Endothelial cell (in vitro differentiated cells): ENCODE measurements at places on chromosomes 6 and 20. TPM values are rescaled to one million over a fixed set of nuclear protein-coding genes. Genes with fewer than 3 reads are reported as not detected.

LAMA4 gene
- total RNA-seq, result 23.9 TPM

DNA sequence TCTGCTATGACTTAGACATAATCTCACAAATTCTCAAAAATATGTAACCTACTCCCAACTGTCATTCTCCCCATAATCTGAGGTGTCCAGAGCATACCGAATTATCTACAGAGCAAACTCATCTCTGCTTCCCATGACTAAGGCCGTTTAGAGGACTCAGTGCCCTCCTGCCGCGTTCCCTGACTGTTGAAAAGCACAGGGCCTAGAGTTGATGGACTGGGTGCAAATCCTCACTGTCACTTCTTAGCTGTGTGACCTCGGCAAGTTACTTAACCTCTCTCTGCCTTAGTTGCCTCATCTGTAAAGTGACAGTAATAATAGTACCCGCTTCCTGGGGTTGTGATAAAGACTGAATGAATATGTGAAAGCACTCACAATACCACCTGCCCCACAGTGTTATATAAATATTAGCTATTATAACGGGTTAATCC lies 4.7 kb upstream of the TUBB2A start:
- peak overlapping the region; percentile 63 for H3K4me3 ChIP-seq
- no peak for DNase-seq
- no peak overlapping the region for H3K27ac ChIP-seq
- peaks cover 39% of the 10 kb centered on the region for H3K4me1 ChIP-seq
- H3K36me3 ChIP-seq, result peaks cover 3% of the 10 kb centered on the region
- H3K27me3 ChIP-seq, result peaks cover 6% of the 10 kb centered on the region

GRCh38 chr6:83192456-83192855 lies 609 bp downstream of the PGM3 start:
- H3K4me3 ChIP-seq, result peak overlapping the region; percentile 98
- H3K4me1 ChIP-seq, result peaks cover 16% of the 10 kb centered on the region
- H3K36me3 ChIP-seq, result peaks cover 12% of the 10 kb centered on the region
- H3K27me3 ChIP-seq, result peaks cover 4% of the 10 kb centered on the region

DNA sequence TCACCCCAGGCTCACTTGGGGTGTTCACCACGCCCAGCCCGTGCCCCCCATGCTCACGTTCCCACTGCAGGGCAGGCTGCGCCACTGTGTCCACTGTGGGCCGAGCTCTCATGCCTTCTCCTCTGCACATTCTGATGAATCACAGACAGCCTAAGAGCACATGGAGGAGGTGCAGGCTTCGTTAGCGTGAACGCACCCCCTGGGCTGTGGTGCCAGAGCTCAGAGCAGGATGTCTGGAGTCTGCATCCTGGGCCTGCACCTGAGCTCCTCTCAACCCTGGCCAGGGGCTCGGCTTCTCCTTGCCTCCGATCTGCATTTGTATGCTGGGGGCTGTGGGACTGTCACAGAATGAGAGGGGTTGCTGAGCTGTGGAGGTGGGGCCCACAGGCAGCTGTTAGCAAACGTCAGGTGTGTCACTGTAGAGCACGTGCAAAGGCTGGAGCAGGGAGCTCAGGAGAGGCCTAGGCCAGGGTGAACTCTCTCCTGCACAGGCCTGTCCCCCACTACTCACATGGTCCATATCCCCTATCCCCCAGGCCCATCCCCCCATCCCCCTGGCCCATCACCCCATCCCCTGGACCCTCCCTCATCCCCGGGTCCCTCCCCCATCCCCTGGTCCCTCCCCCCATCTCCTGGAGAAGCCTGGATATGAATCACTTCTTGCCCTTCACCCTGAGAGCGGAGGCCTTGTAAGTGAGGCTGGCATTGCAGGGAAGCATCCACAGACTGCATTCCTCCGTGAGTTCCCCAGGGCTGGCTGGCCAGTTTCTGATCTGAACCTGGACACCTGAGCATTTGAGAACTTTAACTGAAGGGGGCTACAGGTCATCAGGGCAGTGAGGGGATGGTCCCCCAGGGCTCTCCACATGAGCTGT lies 309.5 kb downstream of the TAF4 start:
- no peak for DNase-seq
- peaks cover 8% of the 10 kb centered on the region for H3K4me1 ChIP-seq
- no peaks in the 10 kb centered on the region for H3K36me3 ChIP-seq
- H3K27me3 ChIP-seq, result no peaks in the 10 kb centered on the region
- no peak overlapping the region for H3K4me3 ChIP-seq

PACRG gene
- total RNA-seq, result 1.1 TPM

- DNase-seq, result no peak
- H3K27ac ChIP-seq, result peak overlapping the region; percentile 32
- no peak overlapping the region for H3K4me3 ChIP-seq
- H3K4me1 ChIP-seq, result peaks cover 43% of the 10 kb centered on the region
- H3K27me3 ChIP-seq, result peaks cover 3% of the 10 kb centered on the region
- peaks cover 42% of the 10 kb centered on the region for H3K36me3 ChIP-seq
Observed at GRCh38 chr6:13466304-13467215, 20.8 kb downstream of the GFOD1 start.

DNA sequence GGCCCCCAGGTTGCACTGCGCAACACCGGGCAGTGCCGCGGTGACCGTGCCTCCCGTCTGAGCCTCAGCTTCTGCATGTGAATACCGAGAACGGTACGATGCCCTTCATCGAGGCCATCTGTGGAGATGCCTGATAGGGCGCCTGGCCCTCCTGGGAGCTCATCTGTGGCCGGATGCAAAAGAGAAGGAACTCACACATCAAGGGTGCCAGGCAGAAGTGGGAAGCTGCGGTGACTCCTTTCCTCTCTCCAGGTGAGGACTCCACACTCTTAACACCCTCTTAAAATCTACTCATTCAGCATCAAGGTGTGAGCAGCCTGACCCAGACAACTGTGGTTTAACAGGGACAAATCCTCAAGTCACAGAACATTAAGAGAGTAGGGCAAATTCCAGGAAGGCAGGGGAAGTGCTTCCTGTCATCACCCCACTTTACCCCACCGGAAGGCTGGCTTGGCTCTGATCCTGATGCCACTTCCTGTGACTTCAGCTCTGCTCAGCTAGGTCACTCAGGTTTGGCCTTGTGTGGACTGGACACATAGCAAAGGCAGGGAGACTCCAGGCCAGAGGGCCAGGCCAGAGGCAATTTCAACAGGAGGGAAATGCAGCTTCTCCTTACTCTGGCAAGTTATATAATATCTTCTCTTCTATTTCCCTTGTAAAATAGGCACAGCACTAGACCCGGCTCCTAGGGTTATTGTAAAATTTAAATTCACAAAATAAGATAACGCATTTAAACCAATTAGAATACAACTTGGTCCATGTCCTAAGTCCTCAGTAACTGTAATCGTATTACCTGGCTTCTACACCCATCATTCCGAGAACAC lies 69.4 kb downstream of the CPNE5 start:
- H3K27me3 ChIP-seq, result peaks cover 8% of the 10 kb centered on the region
- H3K4me3 ChIP-seq, result peak overlapping the region; percentile 21
- peak overlapping the region; percentile 70 for H3K27ac ChIP-seq

DNA sequence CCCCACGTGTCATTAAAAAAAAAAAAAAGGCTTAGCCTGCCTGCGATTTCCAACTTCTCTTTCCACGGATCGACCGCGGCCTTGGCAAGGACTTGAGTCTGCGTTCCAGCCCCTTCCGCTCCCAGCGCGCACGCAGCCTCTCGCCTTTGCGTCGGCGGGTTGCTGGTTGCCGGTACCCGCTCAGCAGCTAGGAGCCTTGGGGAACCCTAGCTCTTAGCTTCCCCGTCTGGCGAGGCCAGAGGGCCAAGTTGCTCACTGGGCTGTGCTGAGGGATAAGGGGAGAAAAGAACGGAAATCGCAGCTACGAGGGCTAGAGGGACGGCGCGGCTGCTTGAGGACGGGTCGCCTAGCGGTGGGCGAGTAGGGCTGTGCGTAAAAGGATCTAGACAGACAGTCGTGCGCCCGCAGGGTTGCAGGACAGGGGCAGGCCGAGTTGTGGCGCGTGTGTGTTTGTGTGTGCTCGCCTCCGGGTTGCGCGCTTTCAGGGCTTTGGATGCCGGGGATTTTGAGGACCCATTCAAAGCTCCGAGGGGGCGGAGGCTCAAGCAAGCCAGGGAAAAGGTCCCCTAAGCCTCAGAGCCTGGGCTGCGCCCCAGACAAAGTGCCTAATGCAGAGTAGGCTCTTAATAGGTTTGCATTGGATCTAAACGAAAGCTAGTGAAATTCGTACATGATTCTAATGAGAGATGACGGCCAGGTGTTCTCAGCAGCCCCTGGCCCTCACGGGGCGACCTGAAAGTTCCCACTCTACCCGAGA lies 40.5 kb upstream of the OSTM1 start:
- H3K4me1 ChIP-seq, result peaks cover 38% of the 10 kb centered on the region
- no peak overlapping the region for H3K27ac ChIP-seq
- H3K36me3 ChIP-seq, result peaks cover 8% of the 10 kb centered on the region
- peak; percentile 62 for DNase-seq

DNA sequence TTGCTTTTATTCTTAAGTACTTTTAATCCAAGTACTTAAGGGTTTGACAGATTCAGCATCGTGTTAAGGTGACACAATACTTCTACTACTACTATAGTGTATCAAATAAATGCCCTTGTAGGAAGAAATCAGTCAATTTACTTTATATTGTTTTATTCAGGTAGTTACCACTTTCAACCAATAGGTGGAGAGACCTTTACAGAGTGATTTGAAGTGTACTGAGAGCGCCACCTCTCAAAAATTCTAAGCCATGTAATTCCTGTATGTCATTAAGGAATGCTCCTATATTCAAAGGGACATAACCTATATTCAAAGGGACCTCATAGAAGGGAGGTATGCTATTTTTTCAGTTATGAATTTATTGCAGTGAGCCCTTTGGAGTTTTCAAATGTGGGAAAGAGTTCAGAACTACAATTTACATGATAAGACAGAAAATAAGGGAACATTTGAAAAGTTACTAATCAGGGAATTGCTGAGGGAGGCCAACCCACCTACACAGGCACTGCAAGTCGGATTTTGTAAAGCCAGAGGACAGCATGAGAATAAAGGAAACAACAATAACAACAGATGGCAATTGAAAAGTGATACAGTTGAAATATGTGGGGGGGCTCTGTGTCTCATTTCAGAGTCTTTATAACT lies 955.6 kb downstream of the TBC1D32 start:
- H3K27me3 ChIP-seq, result no peaks in the 10 kb centered on the region
- H3K36me3 ChIP-seq, result no peaks in the 10 kb centered on the region
- no peaks in the 10 kb centered on the region for H3K4me1 ChIP-seq
- no peak overlapping the region for H3K27ac ChIP-seq

GRCh38 chr6:119536666-119537065 lies 187.1 kb upstream of the MAN1A1 start:
- no peak for DNase-seq
- no peak overlapping the region for H3K27ac ChIP-seq
- peaks cover 2% of the 10 kb centered on the region for H3K27me3 ChIP-seq
- no peaks in the 10 kb centered on the region for H3K36me3 ChIP-seq
- H3K4me1 ChIP-seq, result no peaks in the 10 kb centered on the region
- H3K4me3 ChIP-seq, result no peak overlapping the region

- peaks cover 13% of the 10 kb centered on the region for H3K27me3 ChIP-seq
- no peak for DNase-seq
- peaks cover 10% of the 10 kb centered on the region for H3K4me1 ChIP-seq
- H3K4me3 ChIP-seq, result no peak overlapping the region
- no peaks in the 10 kb centered on the region for H3K36me3 ChIP-seq
Observed at GRCh38 chr6:122997541-122998150, 1.6 kb downstream of the CLVS2 start.

GRCh38 chr6:156599978-156600590 lies 177.1 kb upstream of the ARID1B start:
- peaks cover 6% of the 10 kb centered on the region for H3K27me3 ChIP-seq
- H3K36me3 ChIP-seq, result no peaks in the 10 kb centered on the region
- no peak overlapping the region for H3K4me3 ChIP-seq
- no peak for DNase-seq
- no peak overlapping the region for H3K27ac ChIP-seq
- no peaks in the 10 kb centered on the region for H3K4me1 ChIP-seq

TXLNB gene
- 0.41 TPM for total RNA-seq

DNA sequence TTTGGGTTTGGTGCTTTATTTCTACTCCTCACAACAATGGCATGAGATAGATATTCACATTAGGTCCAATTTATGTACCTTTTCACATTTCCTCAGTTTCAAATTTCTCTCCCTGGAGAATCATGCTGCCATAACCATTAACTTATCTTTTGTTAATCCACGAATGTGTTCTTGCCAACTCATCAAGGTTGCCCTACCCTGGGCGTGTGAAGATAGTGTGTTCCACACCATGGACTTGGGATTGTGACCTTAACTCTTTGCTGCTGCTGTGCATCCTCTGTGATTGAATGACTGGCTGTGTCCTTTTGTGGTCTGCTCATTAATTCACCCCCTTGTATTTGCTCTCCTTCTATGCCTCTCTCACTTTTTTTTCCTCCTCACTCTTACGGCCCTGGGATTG lies 34.2 kb upstream of the SNRPB2 start:
- DNase-seq, result no peak
- H3K4me3 ChIP-seq, result no peak overlapping the region
- no peaks in the 10 kb centered on the region for H3K27me3 ChIP-seq
- H3K36me3 ChIP-seq, result no peaks in the 10 kb centered on the region
- H3K4me1 ChIP-seq, result peaks cover 19% of the 10 kb centered on the region
- H3K27ac ChIP-seq, result no peak overlapping the region

DNA sequence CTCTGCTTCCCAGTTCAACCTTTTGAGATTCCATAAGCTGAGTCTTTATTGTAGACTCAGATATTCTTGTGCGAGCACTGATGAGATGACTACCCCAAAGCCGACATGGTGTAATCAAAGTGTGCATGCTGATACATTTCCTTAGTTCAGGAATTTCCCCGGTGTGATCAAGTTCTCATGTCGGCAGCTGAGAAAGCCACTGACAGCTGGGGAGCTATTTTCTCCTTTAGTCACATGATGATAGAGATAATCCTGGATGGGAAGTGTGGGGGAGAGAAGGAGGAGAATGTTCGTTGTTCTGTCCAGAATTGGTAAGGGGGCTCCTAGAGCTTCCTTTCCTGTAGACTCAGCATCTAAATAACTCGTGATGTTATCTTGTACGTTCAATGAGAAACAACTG lies 7.7 kb upstream of the CAP2 start:
- no peak for DNase-seq
- peaks cover 7% of the 10 kb centered on the region for H3K4me1 ChIP-seq
- H3K4me3 ChIP-seq, result no peak overlapping the region
- no peaks in the 10 kb centered on the region for H3K36me3 ChIP-seq

RSPH4A gene
- total RNA-seq, result 1.3 TPM

- H3K27ac ChIP-seq, result no peak overlapping the region
- no peak overlapping the region for H3K4me3 ChIP-seq
- H3K27me3 ChIP-seq, result no peaks in the 10 kb centered on the region
- H3K4me1 ChIP-seq, result no peaks in the 10 kb centered on the region
- no peak for DNase-seq
Observed at GRCh38 chr6:118844915-118845314, 49.0 kb upstream of the ASF1A start.

- DNase-seq, result no peak
- H3K4me3 ChIP-seq, result no peak overlapping the region
- H3K27ac ChIP-seq, result no peak overlapping the region
- no peaks in the 10 kb centered on the region for H3K36me3 ChIP-seq
- peaks cover 2% of the 10 kb centered on the region for H3K27me3 ChIP-seq
Observed at GRCh38 chr20:44398335-44398734, 42.8 kb downstream of the HNF4A start.
